ENCODE measurements at places on chromosomes 6 and 20. TPM values are rescaled to one million over a fixed set of nuclear protein-coding genes. Genes with fewer than 3 reads are reported as not detected.

DNA sequence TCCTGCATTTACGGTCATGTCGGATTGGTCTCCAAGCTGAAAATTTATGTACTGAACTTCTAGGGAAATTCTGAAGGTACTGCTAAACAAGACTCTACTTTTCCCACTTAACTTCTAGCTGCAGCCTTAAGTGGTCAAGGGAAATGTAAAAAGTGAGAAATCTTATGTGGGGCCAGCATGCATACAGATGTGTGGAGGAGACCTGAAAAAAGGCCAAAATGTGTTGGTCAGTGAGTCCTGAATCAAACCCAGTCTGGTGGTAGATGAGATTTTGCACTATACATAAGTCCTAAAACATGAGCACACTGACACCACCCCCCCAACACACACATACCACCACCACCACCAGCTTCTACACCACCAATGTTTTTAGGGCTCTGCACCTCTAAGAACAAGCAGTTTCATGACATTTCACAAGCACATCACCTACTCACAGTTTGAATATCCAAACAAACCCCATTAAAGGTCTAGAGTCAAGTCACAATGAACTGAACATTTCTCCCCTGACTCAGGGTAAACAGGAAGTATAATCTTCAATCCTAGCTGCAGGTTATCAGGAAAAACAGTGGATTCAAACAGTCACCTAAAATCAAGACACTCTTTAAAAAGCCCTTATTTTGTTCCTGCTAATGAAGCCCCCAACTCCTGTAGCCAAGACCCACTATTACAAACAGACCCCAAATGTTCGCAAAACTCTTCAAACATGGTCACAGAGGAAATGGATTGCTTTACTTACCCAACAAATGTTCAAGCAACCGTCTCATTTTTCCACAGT, 1.6 kb downstream of the ZMYND8 start:
- DNase-seq = no peak

Gene FHL5
- total RNA-seq = not detected

Gene CAGE1
- total RNA-seq = 0.30 TPM

GRCh38 chr20:20192366-20192765, 140.0 kb downstream of the CFAP61 start:
- no peak for DNase-seq

GRCh38 chr20:59318803-59319202, 18.4 kb downstream of the EDN3 start:
- no peak for DNase-seq

Data from activated naive CD4-positive, alpha-beta T cell treated with anti-CD3 and anti-CD28 coated beads, Interleukin-2, amount 50 U/mL, for 72 hours (primary cell).